ENCODE measurements at places on chromosomes 2 and 18.

DNA sequence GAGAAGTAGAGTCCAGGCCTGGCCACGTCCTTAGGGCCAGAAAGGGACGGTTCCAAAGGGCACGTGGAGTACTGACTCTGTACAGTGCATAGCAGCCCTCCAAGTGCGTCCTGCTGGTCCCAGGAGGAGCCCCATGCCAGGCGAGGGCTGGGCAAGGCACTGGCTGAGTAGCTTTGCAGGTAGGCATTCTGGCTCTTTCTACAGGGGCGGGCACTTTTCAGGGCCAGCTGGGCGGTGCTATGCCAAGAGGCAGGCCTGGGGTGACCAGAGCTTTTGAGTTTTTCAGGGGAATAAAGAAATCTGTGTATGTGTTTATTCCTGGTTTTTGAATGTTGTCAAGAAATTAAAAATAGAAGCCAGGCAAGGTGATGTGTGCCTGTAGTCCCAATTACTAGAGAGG lies 15.4 kb upstream of the GLI2 start:
- no peak for DNase-seq

GRCh38 chr2:219995991-219996765 lies 368.7 kb downstream of the SLC4A3 start:
- no peak for DNase-seq

DNA sequence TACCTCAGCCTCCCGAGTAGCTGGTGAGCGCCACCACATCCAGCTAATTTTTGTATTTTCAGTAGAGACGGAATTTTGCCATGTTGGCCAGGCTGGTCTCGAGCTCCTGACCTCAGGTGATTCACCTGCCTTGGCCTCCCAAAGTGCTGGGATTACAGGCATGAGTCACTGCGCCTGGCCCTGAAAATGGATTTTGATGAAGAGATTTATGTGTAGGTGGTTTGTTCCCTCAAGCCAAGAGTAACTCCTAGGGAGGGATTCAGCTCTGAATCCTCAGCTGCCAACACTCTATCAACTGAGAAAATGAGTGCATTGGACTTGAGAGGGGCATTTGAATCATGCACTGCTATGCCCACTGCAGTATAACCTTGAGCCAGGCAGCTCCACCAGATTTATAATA lies 17.5 kb upstream of the LIPG start:
- DNase-seq = no peak

- DNase-seq = no peak
These were observed 200.2 kb downstream of the RIT2 start for GRCh38 chr18:42915299-42915698.

GRCh38 chr2:236823041-236823629 lies 253.5 kb downstream of the ACKR3 start:
- DNase-seq = no peak

GRCh38 chr2:151052850-151053660 lies 208.6 kb downstream of the RBM43 start:
- DNase-seq = no peak
